Tibial nerve (tissue), 4 donors: ENCODE measurements at places on chromosomes 1 and 21.

- DNase-seq, result no peak
- H3K27ac ChIP-seq, result no peak overlapping the region
- H3K36me3 ChIP-seq, result no peaks in the 10 kb centered on the region
- H3K4me3 ChIP-seq, result no peak overlapping the region
- H3K27me3 ChIP-seq, result no peaks in the 10 kb centered on the region
Observed at GRCh38 chr1:160971618-160972056, 17.0 kb upstream of the ITLN2 start.

DNA sequence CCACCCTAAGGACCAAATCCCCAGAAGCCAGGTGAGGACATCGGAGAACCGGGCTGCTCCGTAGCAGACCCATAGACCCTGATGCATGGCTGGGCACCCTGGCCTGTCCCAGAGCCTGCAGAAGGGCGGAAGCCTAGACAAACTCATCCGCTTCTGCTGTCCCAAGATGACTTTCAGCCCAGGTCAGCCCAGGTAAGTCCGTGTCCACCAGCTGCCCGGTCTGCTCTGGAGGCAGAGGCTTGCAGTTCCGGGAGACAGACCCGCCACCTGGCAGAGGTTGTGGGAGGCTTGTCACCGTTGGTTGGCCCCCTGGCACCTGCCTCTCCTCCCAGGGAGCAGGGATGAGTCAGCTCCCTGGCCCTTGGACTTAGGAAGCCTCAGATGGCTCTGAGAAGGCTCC is 22.8 kb upstream of the POFUT2 start:
- H3K4me1 ChIP-seq, result peaks cover 24% of the 10 kb centered on the region
- no peaks in the 10 kb centered on the region for H3K36me3 ChIP-seq
- DNase-seq, result no peak
- no peaks in the 10 kb centered on the region for H3K27me3 ChIP-seq
- H3K4me3 ChIP-seq, result no peak overlapping the region

GRCh38 chr1:64403331-64403730 is 66.6 kb upstream of the CACHD1 start:
- no peaks in the 10 kb centered on the region for H3K27me3 ChIP-seq
- no peak for DNase-seq

GRCh38 chr1:73034271-73034670 is 751.9 kb upstream of the NEGR1 start:
- no peak for DNase-seq
- no peaks in the 10 kb centered on the region for H3K27me3 ChIP-seq
- no peaks in the 10 kb centered on the region for H3K4me1 ChIP-seq
- H3K4me3 ChIP-seq, result no peak overlapping the region
- H3K36me3 ChIP-seq, result no peaks in the 10 kb centered on the region

GRCh38 chr1:7783178-7783711 is 846 bp upstream of the PER3 start:
- peaks cover 48% of the 10 kb centered on the region for H3K36me3 ChIP-seq
- H3K4me1 ChIP-seq, result no peaks in the 10 kb centered on the region
- peak overlapping the region; percentile 81 for H3K4me3 ChIP-seq
- peak; percentile 65 for DNase-seq
- no peaks in the 10 kb centered on the region for H3K27me3 ChIP-seq
- peak overlapping the region; percentile 94 for H3K27ac ChIP-seq

DNA sequence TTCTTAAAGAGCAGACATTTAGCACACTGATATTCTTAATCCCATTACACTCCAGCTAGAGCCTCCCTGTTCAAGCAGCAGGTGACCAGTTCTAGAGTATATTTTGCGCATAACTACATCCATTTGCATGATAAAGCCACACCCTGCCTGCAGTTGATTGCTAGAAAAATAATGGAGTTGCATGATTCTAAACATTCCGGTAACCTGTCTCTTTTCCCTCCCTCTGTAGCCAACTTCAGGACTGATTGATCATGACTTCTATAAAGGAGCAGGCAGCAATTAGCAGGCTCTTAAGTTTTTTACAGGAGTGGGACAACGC is 14.9 kb downstream of the ARMH1 start:
- peaks cover 11% of the 10 kb centered on the region for H3K36me3 ChIP-seq
- no peak overlapping the region for H3K27ac ChIP-seq
- H3K27me3 ChIP-seq, result no peaks in the 10 kb centered on the region

- H3K27ac ChIP-seq, result peak overlapping the region; percentile 75
- peak overlapping the region; percentile 61 for H3K4me3 ChIP-seq
- peaks cover 49% of the 10 kb centered on the region for H3K4me1 ChIP-seq
- no peaks in the 10 kb centered on the region for H3K36me3 ChIP-seq
- H3K27me3 ChIP-seq, result no peaks in the 10 kb centered on the region
- DNase-seq, result no peak
Observed at GRCh38 chr1:27658951-27659496, 13.0 kb downstream of the IFI6 start.

GRCh38 chr1:167529829-167530474 is 11.6 kb upstream of the CD247 start:
- no peak for DNase-seq
- H3K4me3 ChIP-seq, result no peak overlapping the region
- H3K27me3 ChIP-seq, result no peaks in the 10 kb centered on the region
- H3K36me3 ChIP-seq, result no peaks in the 10 kb centered on the region

- no peaks in the 10 kb centered on the region for H3K36me3 ChIP-seq
- H3K27me3 ChIP-seq, result peaks cover 4% of the 10 kb centered on the region
- peaks cover 38% of the 10 kb centered on the region for H3K4me1 ChIP-seq
- DNase-seq, result no peak
Observed at GRCh38 chr1:41436281-41437010, 48.0 kb downstream of the EDN2 start.

GRCh38 chr1:186812570-186812969 is 16.2 kb upstream of the PLA2G4A start:
- H3K4me3 ChIP-seq, result no peak overlapping the region
- no peak for DNase-seq
- no peaks in the 10 kb centered on the region for H3K27me3 ChIP-seq
- no peak overlapping the region for H3K27ac ChIP-seq
- no peaks in the 10 kb centered on the region for H3K36me3 ChIP-seq
- no peaks in the 10 kb centered on the region for H3K4me1 ChIP-seq

DNA sequence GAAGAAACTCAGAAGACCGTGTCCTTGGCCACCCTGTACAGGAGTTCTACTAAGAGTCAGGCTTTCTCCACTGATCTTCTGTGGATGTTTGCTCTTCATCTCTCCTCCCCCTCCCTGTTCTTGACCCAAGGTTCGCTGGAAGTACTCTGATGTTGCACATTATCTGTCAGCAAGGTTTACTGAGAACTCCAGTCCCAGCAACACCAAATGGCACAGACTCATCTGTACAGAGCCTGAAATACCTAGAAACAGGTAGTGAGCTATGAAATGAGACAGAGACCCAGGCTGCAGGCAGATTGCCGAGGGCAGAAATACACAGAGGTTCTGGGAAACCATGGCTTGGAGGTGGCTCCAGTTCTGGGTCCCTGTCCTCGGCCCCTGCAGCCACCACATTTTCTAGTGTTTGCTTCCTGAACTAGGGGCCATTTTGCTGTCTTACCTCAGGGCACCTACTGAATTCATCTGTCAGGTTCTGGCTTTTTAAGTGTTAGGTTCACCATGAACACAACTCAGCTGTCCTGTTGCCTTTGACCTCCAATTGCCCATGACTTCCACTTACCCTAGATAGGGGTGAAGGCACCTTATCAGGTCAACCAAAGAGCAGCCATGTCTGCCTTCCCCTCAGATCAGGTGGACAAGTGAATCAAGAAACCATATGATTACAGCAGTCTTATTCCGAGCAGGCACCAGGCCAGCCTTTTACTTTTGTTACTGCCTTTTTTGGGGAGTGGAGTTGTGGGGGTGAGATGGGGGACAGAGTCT is 92.2 kb downstream of the CDC7 start:
- H3K27me3 ChIP-seq, result no peaks in the 10 kb centered on the region
- H3K27ac ChIP-seq, result no peak overlapping the region
- H3K4me1 ChIP-seq, result peaks cover 9% of the 10 kb centered on the region
- DNase-seq, result no peak
- no peaks in the 10 kb centered on the region for H3K36me3 ChIP-seq
- H3K4me3 ChIP-seq, result no peak overlapping the region

GRCh38 chr1:188154761-188155160 is 1326.0 kb downstream of the PLA2G4A start:
- no peak overlapping the region for H3K27ac ChIP-seq
- H3K27me3 ChIP-seq, result no peaks in the 10 kb centered on the region
- no peaks in the 10 kb centered on the region for H3K36me3 ChIP-seq
- peaks cover 8% of the 10 kb centered on the region for H3K4me1 ChIP-seq
- no peak for DNase-seq

DNA sequence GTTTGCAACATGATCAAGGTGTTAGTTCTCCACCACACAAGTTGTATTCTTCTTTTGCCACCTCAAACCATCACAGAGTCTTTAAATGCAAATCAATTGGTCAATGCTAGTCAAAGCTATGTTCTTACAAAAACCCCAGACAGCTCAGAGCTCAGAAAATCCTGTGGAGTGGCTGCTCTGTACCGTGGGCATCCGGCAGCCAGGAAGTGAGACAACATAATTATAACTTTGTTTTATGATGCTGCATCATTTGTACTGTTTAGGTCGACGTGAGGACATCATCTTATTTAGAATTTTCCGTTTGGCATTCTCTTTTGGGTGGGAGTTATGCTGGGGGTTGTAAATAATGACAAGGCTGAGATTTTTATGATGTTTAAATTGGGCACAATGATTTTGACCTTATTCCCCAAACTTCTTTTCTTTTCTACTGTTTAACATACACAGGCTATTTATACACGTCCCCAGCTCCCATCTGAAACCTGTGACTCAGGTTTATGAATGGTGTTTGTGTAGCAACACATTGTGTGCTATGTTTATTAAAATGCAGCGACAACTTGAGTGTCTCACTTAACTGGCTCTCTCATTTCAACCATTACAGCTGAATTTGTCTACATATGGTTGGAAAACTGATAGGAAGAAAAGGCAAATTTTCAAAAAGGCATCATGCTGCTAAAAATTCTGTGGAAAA is 124.0 kb downstream of the CNIH3 start:
- H3K4me1 ChIP-seq, result peaks cover 8% of the 10 kb centered on the region
- H3K27ac ChIP-seq, result no peak overlapping the region
- H3K4me3 ChIP-seq, result no peak overlapping the region
- DNase-seq, result no peak
- H3K27me3 ChIP-seq, result no peaks in the 10 kb centered on the region

DNA sequence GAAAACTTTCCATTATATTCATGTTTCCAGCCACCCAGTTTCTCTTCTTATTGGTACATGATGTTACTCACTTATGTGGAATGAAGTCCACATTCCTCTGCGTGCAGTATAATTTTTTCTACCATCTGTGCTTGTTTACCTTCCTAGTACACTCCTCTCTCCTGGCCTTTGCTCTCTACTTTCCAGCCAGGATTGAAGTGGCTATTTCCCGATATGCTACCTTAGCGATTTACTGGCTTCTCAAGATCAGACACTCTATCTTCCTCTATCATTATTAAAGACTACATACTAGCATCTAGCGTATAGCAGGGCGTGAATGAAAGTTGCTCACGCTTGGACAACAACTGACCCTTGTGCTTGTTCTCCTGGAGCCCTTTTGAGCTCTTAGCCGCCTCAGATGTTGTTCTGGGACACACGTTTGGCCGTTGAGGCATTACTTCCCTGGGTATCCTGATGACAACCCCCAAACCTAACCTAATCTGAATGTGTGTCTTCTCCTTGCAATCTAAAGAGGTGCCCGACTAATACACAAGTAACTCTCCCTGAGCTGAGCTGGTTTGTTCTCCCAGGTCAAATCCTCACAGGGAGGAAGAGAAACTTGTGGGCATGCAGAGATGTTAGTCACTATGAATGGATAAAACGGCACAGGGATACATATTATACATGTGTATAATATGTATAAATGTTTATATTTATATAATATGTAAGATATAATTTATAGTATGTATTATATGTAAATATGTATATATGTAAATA is 13.4 kb upstream of the MTARC2 start:
- DNase-seq, result no peak
- peaks cover 4% of the 10 kb centered on the region for H3K4me1 ChIP-seq
- no peak overlapping the region for H3K27ac ChIP-seq
- H3K4me3 ChIP-seq, result no peak overlapping the region
- no peaks in the 10 kb centered on the region for H3K36me3 ChIP-seq

GRCh38 chr21:41868062-41868710 is 11.0 kb downstream of the PRDM15 start:
- H3K4me1 ChIP-seq, result no peaks in the 10 kb centered on the region
- H3K27me3 ChIP-seq, result no peaks in the 10 kb centered on the region

DNA sequence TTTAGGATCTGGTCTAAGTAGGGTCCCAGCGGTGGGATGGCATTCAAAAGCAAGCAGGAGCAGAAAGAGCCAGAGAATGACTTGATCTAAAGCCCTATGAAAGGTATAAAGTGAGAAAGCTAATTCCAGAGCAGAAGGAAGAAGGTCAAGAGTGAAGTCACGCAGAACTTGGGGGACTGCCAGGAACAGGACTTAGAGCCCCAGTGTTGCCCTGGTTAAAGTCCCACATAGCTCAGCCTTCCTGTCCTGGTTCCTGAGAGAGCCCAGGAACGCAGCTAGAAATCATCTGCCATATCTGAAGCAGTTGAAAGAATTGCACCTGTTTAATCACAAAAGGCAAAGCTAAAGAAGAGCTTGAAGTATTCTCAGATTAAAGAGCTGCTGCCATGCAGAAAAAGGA is 160.6 kb upstream of the ATP1B1 start:
- DNase-seq, result peak; percentile 12
- no peaks in the 10 kb centered on the region for H3K27me3 ChIP-seq
- no peak overlapping the region for H3K27ac ChIP-seq
- H3K4me1 ChIP-seq, result no peaks in the 10 kb centered on the region
- H3K4me3 ChIP-seq, result no peak overlapping the region
- no peaks in the 10 kb centered on the region for H3K36me3 ChIP-seq

DNA sequence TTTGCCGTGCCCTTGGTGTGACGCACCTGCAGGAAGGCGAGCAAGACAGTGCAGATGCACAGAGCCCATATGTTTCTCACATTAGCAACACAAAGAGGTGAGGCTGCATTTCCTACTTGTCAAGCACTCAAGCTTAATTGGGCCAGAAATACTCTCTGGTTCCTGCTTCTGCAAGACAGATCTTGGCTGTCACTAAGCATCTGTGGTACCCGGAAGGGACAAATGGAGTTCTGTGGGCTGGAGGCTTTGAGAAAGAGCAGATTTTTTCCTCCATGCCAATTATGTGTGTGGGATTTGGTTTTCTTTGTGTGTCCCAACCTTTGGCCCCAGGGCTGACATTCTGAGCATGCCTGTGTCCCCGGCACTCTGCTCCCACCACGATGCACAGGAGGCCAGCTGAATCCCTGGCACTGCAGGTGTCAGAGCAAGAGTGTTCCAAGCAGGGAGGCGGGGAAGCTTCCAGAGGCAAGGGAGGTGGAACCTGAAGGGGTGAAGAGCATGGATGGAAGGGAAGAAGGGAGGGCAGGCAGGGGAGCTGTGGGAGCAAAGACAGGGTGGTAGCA is 52.0 kb upstream of the STUM start:
- no peak overlapping the region for H3K4me3 ChIP-seq
- H3K36me3 ChIP-seq, result no peaks in the 10 kb centered on the region
- no peaks in the 10 kb centered on the region for H3K27me3 ChIP-seq
- no peaks in the 10 kb centered on the region for H3K4me1 ChIP-seq

- no peak for DNase-seq
- no peak overlapping the region for H3K4me3 ChIP-seq
- H3K27ac ChIP-seq, result no peak overlapping the region
- no peaks in the 10 kb centered on the region for H3K4me1 ChIP-seq
- H3K27me3 ChIP-seq, result no peaks in the 10 kb centered on the region
Observed at GRCh38 chr21:46436621-46437020, 22.1 kb upstream of the DIP2A start.
